ENCODE measurements at places on chromosomes 5 and 9.

DNA sequence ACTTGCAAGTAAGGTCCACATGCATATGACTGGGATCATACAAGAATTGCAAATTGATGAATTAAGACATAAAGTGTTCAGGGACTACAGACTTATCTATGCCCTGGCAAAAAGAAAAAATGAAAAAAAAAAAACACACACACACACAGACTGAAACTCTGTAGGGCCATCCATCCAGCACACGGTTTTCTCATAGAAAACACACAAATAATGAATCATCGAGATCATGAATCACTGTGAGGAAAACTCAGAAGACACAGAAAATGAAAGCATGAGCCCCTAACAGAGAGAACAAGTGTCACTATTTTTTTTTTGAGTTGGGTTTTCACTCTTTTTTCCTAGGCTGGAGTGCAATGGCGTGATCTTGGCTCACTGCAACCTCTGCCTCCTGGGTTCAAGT, 185.2 kb downstream of the IRX2 start:
- no peak for DNase-seq

- DNase-seq = no peak
These were observed 253.9 kb upstream of the DMAC1 start for GRCh38 chr9:8053501-8053900.

GRCh38 chr5:126884269-126884819, 107.4 kb downstream of the LMNB1 start:
- no peak for DNase-seq

DNA sequence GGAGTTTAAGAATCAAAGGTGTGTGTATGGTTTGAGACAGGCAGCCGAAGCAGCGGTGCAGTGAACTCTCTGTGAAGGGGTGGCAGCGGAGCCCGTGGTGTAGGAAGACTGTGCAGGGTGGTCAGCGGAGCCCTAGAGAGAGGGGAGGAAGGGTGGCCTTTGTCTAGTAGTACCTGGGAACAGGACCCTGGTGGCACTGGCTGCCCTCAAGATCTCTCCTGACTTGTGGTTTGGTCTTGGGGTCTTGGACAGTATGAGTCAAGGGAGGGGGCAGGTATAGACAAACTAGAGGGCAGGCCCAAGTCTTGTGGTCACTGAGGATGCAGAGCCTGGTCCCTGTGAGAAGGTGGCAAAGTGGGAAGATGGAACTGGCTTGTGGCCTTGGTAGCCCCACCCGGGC, 7.1 kb upstream of the NKX2-5 start:
- DNase-seq = no peak

GRCh38 chr9:132757016-132757415, 86.8 kb downstream of the GTF3C4 start:
- DNase-seq = no peak

DNA sequence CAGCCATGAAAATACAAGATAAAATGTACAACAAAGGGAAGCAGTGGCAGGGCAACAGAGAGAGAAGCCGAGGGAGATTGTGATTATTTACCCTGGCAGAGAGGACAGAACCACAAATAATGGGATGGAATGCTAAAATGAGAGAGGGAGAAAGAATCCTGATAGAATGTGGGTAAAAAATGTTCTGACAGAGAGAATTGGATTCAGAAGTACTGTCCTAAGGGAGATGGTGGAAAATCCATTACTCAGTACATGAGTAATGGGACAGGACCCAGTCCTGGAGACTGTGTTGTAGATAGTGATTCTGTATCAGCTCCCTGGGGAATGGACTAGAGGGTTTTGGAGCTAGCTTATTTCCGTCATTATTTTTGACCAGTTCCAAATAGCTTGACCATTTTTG, 831.5 kb downstream of the MAT2B start:
- no peak for DNase-seq

- DNase-seq = no peak
These were observed 26.7 kb downstream of the FOXI1 start for GRCh38 chr5:170132269-170132975.

DNA sequence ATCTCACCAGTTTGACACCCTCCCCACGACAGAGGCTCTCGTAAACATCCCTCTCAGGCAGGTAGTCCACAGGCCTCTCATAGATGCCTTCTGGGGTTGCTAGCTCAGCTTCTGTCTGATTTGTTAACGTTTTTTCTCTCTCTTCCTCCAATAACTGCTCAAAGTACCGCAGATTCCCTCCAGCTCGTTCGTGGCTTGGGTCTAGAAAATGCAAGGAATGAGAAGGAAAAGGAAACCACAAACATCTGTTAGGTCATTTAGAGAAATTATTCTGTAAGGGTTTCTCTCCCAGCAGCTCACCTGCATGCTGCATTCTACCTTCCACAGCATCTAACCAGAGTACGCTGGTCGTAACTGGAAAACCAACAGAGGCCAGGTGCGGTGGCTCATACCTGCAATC, 18.5 kb downstream of the P4HA2 start:
- DNase-seq = no peak

GRCh38 chr9:34413231-34413852, 36.6 kb upstream of the MYORG start:
- DNase-seq = peak; percentile 62

GRCh38 chr9:6384732-6385131, 28.3 kb upstream of the UHRF2 start:
- no peak for DNase-seq

GRCh38 chr5:157862183-157862851, 3.4 kb upstream of the CLINT1 start:
- DNase-seq = no peak

DNA sequence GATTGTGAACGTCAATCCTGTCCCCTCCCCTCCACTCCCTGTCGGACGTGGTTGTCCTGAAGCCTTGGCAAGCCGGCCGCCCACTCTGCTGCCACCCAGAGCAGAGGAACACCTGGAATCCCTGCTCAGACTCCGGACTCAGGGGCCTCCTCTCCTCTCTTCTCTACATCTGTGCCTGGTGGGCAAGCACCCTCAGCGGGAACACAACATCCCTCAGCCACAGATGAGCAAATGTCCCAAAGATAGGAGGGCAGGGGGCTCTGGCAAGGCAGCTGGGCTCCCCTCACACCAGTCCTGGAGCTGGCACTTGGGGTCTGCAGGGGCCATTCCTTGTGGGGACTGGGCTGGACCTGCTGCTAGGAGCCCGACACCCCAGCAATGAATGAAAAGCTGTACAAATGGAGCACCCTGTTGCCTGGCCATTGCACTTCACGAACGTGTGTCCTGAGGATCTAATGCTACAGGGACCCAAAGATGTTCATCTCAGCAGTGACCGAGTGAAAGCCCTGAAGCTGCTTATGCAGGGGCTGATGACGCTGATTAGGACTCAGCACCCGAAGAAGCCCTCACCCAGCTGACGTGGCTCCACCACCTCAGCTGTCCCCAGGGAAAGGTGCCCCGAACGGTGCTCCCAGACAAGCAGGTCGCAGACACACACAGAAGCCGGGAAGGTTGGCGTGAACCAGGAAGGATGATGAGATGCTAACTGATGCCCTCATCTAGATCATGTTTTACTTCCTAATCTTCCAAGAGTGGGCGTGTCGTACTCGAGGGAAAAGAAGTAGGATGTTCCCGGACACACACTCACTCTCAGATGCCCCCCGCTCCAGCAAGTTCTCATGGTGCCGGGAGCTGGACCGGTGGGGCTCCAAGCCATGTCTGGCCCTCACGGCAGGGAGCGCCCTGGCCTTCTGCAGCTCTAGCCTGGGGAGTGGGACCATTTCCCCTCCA, 177.0 kb upstream of the PPP1R26 start:
- DNase-seq = no peak

- DNase-seq = no peak
These were observed 16.2 kb downstream of the PBX3 start for GRCh38 chr9:125763394-125763801.

GRCh38 chr9:131457746-131458145, 45.0 kb upstream of the POMT1 start:
- DNase-seq = no peak

DNA sequence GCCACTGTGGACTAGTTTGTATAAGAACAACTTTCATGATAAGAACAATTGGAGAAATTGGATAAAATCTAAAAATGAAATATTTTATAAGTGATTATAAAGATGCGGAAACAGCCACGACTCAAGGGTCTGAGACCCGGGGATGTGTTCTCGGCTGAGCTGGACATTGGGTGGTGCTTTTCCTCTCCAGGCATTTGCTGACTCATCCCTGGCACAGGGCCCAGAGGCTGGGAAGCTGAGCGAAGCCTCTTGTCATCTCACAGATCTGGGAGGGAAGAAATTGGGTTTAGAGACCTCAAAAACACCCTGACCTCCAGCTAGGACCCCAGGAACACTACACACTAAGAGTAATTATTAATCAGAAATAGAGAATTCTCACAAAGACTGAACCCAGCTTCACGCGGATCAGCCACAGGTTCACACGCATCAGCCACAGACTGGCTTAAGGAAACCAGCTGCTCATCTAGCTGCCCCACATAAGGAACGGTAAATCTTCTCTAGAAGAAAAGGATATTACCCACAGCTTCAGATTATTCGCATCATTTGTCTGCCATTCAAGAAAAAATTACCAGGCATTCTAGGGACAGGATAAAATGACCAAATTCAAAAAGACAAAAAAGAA, 2.8 kb upstream of the OR2V1 start:
- no peak for DNase-seq

DNA sequence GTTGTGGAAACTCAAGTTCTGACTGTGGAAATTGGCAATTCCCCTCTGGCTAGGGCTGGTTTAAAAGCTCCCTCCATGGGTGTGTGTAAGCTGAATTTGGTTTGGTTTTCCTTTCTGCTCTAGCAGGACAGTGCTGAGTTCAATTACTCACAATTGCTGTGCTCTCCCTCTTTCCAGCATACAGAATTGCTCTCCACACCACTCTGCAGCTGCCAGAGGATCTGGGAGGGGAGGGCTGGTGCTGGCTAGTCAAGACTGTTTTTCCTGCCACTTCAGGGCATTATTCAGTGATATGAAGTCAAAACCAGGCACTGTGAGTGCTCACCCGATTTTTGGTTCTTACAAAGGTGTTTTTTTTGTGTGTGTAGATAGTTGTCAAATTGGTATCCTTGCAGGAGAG, 336.9 kb upstream of the SLC24A2 start:
- no peak for DNase-seq

DNA sequence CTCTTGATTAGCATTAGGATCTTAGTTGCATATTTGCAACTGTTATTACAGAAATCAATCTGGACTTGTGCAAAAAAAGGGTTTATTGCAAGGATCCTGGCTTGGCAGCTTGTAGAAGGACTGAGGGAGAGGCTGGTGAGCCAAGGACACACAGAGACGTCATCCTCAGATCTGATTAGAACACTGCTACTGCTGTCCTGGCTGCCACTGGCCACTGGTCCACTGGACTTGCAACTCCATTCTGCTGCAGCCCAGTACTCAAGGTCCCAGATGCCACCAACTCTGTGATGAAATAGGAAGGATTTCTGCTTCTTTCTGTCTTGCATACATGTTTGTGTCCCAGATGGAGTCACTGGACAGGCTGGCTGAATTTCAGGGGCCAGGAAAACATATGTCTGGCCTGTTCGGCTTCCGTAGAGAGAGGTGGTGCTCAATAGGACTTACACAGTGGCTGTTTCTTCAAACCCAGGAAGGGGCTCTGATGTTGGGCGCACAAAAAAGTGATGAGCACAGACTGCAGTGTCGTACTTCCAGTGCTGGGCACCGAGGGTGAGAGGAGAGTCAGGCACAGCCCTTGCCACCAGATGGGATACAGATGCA, 68.9 kb upstream of the SH3PXD2B start:
- no peak for DNase-seq

GRCh38 chr5:90557871-90558270, 726 bp upstream of the ADGRV1 start:
- DNase-seq = no peak

DNA sequence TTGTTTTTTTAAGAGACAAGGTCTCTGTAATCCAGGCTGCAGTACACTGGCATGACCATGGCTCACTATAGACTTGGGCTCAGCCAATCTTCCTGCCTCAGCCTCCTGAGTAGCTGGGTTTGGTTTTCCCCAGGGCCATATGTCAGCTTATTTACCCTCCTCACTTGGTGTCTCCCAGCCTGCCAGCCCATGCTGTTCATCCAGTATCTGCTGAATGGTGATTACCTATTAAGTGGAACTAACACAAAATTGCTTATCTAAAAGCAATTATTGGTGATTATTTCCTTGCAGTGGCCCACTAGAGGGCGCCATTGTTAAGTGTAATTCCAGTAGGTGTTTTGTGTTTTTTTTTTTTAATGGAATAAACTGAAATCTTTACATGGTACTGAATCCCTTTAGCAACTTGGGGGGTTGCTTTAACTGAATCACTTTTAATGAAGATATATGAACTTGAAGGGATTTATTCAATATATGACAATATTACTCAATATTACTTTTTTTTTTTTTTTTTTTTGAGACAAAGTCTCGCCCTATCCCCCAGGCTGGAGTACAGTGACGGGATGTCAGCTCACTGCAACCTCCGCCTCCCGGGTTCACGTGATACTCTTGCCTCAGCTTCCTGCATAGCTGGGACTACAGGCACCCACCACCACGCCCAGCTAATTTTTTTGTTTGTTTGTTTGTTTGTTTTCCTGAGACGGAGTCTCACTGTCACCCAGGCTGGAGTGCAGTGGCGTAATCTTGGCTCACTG, 13.8 kb downstream of the EXOSC2 start:
- no peak for DNase-seq

- DNase-seq = no peak
These were observed 67.4 kb upstream of the PRRC1 start for GRCh38 chr5:127450046-127450445.

DNA sequence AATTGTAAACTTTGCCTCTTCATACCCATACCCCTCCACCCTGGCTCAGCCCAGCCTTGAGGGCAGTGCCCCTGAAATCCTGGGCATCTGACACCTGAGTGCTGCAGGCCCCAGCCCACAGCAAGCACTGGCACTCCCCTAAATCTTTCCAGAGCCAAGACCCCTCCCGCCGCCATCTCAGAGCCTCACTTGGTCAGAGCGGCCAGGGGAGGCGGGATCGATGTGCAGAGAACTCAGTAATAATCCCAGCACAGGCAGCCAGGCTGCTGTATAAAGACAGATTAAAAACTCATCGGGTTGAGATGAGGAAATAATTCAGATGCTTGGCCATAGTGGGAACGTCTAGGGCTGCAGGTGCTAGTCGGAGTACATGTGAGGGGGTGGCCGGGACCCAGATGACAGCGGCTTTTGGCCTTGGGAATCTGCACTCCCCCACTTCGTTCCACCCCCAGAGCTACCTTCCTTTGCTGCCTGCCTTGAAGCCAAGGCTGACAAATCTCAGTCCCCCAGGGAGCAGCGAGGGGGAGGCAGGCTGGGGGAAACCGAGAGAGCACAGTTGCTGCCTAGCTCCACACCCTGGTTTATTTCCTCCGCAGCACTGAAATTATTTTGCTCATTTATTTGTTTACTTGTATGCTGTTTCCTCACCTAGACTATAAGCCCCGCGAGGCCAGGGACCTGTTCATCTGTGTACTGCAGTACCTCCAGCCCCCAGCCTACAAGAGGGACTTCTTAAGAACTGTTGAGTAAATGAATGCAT, 19.5 kb upstream of the ARAP3 start:
- no peak for DNase-seq

GRCh38 chr9:37921546-37922300, 17.8 kb upstream of the SLC25A51 start:
- DNase-seq = no peak

GRCh38 chr9:124596172-124596839, 89.1 kb upstream of the NR5A1 start:
- DNase-seq = no peak

GRCh38 chr5:178991190-178992145, 3.7 kb downstream of the GRM6 start:
- no peak for DNase-seq

- DNase-seq = no peak
These were observed 613.6 kb downstream of the ZNF608 start for GRCh38 chr5:124132843-124133242.
